ENCODE measurements at places on chromosomes 12 and 14.

- DNase-seq, result peak; percentile 48
Observed at GRCh38 chr14:93010522-93011140, 87.7 kb downstream of the CHGA start.

GRCh38 chr14:33894339-33894738 lies 56.5 kb downstream of the EGLN3 start:
- no peak for DNase-seq

DNA sequence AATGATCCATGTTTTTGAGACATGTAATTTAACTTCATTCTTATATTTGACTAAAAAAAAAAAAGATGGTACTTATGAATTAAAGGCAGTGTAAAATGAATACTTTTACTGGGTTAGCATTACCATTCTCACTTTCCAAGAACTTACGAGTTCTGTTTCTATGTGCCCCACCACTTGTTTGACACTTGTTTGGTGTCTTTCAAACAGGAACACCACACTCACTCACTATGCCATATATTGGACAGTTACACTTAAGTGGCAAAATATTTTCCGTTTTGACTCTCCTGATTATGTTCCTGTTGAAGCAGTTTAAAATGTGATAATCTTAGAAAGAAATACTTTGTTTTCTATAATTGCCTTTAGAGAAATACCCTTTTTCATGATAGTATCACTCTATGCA lies 56.6 kb upstream of the ATXN7L3B start:
- no peak for DNase-seq

DNA sequence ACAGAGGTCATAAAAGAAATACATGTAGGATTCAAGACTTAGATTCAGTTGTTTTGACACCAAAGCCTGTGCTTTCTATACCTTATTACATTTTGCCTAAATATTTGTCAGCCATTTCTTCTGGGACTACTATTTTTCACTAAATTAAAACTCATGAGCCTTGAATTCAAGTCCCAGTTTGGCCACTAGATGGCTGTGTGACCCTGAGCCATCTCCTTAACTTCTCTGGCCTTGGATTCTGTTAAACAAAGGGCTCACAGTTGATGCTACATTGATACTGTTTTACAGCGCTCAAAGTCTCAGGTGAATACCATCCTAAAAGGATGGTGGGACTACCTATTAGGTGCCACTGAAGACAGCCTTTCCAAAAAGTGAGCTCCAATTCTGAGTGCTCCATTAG lies 39.6 kb upstream of the CCDC198 start:
- peak; percentile 11 for DNase-seq

DNA sequence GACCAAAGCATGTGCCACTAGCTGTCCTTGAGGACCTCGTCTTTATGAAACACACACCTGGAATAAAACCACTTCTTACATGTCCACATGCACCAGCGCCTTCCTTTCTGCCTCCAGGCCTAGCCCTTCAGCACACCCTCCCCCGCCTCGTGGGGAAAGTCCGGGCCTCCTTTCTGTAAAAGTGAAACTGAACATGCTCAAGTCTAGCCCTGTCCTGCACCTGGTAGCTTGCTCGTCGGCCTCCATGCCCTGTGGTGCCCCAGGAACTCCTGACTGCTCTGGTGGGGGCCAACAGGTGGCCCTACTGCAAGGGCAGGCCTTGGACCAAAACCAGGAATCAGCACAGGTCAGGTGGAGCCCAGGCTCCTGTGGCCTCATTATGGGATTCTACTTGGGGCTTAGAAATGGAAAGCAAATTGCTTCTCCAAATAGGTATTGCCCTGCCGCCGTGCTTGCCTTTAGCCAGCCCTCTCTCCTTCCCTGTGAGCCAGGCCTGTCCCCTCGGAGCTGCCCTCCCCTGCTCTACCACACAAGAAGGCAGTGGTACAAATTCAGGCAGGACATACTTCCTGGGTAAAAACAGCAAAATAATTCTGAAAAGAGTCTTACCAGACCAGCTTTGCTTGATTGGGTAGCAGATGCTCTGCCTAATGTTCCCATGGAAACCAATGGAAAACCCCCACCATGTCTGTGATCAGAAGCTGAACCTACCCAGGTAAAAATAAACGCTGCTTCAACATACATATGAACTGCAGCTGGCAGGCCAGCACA lies 43.5 kb downstream of the ERH start:
- DNase-seq, result no peak

GRCh38 chr14:91112194-91112593 lies 1.7 kb upstream of the DGLUCY start:
- DNase-seq, result no peak

GRCh38 chr12:93780101-93780641 lies 103.0 kb downstream of the CRADD start:
- DNase-seq, result no peak

DNA sequence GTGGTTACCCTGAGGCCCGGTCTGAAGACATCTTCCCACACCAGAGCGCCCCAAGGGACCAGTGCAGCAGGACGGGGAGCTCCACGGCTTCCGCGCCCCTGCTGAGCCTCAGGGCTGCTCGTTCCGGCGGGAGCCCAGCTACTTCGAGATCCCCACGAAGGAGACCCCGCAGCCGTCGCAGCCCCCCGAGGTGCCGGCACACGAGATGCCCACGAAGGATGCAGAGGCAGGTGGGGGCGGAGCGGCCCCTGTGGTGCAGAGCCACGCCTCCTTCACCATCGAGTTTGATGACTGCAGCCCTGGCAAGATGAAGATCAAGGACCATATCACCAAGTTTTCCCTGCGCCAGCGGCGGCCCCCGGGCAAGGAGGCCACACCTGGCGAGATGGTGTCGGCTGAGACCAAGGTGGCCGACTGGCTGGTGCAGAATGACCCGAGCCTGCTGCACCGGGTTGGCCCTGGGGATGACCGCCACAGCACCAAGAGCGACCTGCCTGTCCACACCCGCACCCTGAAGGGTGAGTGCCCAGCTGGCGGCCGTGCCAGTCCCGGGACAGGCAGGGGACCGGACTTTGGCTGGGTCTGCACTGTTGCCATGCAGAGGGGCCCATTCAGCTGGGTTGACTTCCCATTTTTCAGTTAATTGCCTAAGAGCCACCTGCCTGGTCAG lies 18.1 kb downstream of the CEP170B start:
- no peak for DNase-seq

DNA sequence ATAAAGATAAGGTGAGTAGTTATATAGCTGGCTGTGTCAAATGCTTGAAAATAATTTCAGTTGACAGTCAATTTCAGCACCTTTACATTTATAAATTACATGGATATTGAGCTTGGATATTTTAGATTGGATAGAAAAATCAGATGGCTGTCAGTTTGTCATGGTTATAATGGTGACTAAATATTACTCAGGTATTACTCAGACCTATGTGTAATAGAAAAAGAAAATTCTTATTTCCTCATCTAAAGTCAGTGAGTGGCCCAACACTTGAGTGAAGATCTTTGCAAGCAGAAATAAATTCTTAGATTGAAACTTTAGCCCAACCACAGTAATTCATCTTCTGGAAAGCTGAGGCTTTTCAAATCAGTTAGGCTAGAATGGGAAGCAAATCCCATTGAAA lies 354.4 kb downstream of the NAV3 start:
- DNase-seq, result no peak

DNA sequence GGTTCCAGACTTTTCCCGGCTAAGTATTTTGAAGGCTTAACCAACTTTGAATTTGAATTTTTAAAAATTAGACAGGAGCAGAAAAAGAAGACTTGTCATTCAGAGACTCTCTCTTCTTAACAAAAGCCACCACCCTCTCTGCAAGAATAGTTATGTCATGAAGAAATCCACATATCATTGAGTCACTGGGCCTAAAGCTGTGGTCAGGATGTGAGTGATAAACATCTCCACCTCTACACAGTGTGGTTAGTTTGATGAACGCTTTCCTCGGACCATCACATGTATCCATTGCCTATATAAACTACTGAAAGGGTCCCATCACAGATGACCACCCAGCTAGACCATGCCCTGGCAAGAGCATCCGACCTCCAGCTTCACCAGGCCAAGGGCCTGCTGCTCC lies 226.1 kb downstream of the KSR2 start:
- DNase-seq, result no peak

- no peak for DNase-seq
Observed at GRCh38 chr14:55015006-55015405, 11.9 kb downstream of the WDHD1 start.
